Activated CD8-positive, alpha-beta memory T cell treated with anti-CD3 and anti-CD28 coated beads for 4 hours (primary cell): ENCODE measurements at places on chromosomes 11 and 22.

DNA sequence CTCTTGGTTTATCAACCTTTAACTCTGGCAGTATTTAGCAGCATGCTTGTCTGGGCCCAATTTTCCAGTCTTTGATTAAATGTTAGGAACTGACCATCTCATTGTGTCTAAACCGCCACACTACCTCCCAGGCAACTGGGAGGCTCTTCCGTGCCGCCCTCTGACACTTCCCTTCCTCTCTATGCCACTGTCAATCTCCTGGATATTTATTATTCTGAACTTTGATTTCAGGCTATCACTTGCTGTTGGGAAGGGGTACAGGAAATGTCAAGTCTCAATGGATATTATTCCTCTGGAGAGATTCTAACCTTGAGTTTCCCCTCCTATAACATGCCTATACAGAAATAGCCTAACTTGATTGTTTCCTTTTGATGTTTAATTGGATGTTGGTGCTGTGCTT lies 222.9 kb upstream of the NARS2 start:
- no peak for DNase-seq

DNA sequence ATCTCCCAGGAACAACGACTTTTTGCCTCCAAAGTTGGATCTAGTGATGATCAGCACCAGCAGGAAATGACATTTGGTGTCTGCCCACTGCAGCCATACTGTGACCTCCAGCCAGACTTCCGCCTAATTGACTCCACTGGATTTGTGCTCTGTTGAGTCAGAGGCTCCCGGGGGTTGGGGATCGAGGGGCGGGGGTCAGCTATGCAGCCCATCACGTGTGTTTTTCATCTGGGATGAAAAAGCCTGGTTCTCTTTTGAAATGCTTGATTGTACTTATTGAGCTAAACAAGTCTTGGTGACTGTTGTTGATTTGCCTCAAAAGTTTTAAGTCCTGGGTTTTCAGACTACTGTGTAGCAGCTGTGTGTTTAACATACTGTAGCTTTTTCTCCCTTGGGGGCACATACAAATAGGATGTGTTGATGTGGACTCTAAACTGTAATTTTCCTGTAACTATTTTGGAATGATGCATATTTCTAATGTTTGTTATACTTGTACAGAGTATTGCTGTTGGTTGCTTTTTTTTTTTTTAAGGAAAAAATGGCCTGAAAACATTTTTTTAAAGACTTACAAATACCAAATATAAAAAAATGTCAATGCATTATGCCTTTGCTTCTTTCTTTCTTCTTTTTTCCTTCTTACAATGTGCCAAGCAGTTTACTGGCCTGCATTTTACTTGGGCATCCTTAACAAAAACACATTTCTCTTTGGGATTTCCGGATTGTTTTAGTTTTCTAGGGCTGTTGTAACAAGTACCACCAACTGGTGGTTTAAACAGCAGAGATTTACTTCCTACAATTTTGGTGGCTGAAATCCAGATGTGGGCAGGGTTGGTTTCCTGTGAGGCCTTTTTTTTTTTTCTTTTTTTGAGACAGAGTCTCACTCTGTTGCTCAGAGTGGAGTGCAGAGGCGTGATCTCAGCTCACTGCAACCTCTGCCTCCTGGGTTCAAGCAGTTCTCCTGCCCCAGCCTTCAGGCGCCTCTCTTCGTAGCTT lies 46.1 kb upstream of the OR4B1 start:
- no peak for DNase-seq

GRCh38 chr22:46557736-46558480 lies 20.5 kb upstream of the CELSR1 start:
- DNase-seq: no peak

- no peak for DNase-seq
Observed at GRCh38 chr22:26849575-26849974, 192.2 kb downstream of the MIAT start.

DNA sequence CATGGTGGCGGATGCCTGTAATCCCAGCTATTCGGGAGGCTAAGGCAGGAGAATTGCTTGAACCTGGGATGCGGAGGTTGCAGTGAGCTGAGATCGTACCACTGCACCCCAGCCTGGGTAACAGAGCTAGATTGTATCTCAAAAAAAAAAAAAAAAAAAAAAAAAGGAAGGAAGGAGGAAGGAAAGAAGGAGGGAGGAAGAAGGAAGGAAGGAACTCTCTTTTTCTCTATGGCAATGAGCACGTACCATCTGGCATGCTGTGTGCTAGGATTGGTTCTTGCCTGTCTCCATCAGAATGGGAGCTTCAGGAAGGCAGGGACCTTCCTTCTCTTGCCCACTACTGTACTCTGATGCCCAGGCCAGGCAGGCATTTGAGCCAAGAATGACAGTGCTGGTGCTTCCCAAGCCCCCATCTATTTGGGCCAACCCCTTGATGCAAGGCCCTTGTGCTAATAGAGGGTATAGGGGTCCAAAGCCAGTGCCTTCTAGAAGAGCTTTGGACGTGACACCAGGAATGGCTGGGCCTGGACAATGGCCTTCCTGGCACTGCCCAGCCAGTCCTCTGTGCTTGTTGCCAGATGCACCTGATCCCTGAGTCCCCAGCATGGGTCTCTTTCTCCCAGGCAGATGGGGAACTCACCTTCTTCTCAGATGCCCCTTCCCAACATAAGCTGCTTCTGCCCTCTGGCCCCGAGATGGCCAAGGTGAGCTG lies 10.6 kb upstream of the DGCR8 start:
- DNase-seq: no peak

- no peak for DNase-seq
Observed at GRCh38 chr11:65035579-65035978, 5.4 kb upstream of the SAC3D1 start.

DNA sequence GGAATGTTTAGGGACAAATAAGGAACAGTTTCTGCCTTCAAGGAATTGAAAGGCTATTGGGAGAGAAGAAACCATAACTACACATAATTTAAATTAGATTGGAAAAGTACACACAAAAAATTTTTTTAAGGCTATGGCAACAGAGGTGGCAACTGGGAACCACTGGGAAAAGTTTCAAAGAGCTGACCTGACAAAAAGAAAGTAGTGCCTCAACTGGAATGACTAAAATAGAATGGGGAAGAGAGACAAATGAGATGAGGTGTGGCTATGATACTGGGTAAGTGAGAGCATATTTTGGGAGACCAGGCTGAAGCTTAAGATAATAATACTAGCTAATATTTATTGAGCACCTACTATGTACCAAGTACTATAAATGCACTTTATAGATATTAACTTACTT lies 2.9 kb upstream of the AKIP1 start:
- DNase-seq: no peak

GRCh38 chr11:20353829-20354434 lies 9.6 kb upstream of the HTATIP2 start:
- no peak for DNase-seq

DNA sequence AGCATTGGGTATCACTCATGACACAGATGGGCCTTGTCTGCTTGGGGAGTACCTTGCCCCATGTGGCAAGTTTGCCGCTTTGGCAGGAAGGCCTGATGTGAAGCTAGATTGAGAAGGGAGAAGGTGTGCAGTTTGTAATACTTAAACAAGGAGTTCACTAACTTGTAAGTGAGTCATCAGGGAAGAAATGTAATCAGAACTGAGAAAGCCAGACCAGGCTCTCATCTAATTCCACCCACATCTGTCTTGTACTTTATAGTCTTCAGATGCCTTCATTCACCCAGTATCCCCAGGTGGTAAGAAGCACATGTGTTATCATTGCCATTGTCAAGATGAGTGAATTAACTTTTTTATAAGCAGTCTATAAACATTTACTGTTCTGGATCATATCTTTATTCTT lies 116.0 kb upstream of the DDI1 start:
- no peak for DNase-seq

- DNase-seq: no peak
Observed at GRCh38 chr22:17380359-17381087, 11.3 kb downstream of the CECR2 start.
